AG08396 (cell line): ENCODE measurements at places on chromosomes 16 and 17.

GRCh38 chr16:68238029-68238345 is 2.1 kb upstream of the ESRP2 start:
- no peak for DNase-seq

DNA sequence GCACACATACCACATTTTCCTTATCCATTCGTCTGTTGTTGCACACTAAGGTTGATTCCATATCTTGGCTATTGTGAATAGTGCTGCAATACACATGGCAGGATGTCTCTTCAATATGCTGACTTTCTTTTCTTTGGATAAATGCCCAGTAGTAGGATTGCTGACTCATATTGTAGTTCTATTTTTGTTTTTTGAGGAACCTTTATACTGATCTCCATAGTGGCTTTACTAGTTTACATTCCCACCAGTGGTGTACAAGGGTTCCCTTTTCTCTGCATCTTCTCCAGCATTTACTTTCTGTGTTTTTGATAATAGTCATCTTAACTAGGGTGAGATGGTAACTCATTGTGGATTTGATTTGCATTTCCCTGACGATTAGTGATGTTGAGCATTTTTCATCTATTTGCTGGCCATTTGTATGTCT is 118.1 kb downstream of the STXBP4 start:
- peak; percentile 12 for DNase-seq

DNA sequence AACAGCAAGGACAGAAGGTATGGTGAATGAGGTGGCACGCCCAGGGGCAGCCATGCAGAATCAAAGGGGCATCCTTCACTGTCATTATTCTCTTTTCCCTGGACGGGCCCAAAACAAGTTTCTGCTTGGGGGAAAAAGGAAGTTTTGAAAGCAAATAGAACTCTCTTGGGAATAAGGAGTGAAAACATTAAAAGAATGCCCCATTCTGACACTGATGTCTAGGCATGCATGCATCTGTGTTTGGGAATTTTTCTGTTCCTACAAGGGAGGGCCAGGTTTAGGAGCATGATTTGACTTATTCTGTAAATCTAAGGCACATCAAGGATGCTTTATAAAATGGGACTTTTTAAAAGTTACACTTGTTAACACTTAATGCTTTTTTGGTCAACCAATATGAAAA is 34.3 kb upstream of the SLC12A3 start:
- no peak for DNase-seq

- DNase-seq = no peak
These were observed 15.7 kb downstream of the FAM117A start for GRCh38 chr17:49748223-49748622.

GRCh38 chr17:76040376-76040775 is 13.3 kb upstream of the EVPL start:
- no peak for DNase-seq
